Stimulated activated CD8-positive, alpha-beta memory T cell treated with anti-CD3 and anti-CD28 coated beads, Interleukin-15, amount 100 ng/mL, for 4 hours (primary cell): ENCODE measurements at places on chromosomes 6 and 20.

GRCh38 chr20:37102571-37102970 lies 6.8 kb upstream of the RBL1 start:
- DNase-seq = no peak

GRCh38 chr6:11263291-11263775 lies 30.9 kb upstream of the NEDD9 start:
- DNase-seq = no peak

- no peak for DNase-seq
Measured at GRCh38 chr6:12578751-12579150, 137.8 kb upstream of the PHACTR1 start.

- no peak for DNase-seq
Measured at GRCh38 chr6:169167581-169168301, 85.9 kb downstream of the THBS2 start.

- no peak for DNase-seq
Measured at GRCh38 chr6:168344338-168344737, 24.8 kb upstream of the DACT2 start.

- DNase-seq = no peak
Measured at GRCh38 chr6:57104336-57104735, 14.3 kb downstream of the ZNF451 start.

GRCh38 chr6:39256294-39256940 lies 27.1 kb upstream of the KCNK5 start:
- no peak for DNase-seq

DNA sequence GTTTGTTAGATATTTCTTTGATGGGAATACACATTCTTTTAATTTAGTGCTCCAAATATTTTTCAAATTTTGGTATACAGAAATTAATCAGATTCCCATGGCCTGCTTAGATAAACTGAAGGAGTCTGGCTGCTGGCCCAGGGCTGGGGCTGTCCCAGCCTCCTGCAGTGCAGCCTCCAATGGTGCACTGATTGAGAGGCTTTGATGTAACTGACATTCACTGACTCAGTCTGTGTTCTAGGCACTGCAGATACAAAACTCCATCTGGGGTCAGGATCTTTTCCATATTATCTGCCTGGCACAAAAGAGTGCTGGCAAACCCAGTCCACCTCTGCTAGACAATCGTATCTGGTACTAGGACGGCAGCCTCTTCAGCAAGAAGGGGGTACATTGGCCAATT lies 64.8 kb downstream of the GRIK2 start:
- DNase-seq = no peak

DNA sequence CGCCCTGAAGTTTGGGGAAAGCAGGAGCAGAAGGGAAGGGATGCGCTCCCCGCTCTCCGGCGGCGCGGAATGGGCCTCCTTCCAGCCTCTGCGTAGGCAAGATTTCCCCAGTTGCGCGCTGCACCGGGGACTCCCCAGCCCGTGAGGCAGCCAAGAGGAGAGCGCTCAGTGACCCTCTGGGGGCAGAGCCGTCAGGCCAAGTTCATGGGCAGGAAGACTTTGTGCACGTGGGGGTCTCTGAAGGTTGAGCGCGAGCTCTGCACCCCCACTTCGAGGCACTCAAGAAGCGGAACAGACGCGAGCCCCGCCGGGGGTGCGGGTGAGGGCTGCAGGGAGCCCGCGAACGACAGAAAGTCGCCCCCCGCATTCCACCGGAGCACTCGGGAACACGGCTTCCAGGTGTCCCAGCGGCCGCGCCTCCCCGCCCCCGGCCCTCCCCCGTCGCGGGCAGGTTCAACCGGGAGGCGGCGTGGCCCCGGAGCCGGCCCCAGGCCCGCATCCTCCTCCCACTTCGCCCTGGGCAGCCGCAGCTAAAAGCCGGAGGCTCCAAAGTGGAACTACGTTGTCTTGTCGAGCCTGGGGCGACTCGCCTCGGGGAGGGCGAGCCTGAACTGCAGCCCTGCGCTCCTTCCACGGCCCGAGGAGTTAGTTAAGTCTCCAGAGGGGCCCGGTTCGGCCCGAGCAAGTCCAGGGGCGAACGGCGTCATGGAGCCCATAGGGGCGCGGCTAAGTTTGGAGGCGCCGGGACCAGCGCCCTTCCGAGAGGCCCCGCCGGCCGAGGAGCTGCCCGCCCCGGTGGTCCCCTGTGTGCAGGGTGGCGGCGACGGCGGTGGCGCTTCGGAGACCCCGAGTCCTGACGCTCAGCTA lies at the start of gene PPP1R3G:
Gene PPP1R3G (plus strand): TSS at position 561 of the 867 bp plus-strand sequence. CDS start 145 bp downstream, at position 706.
- DNase-seq = no peak

DNA sequence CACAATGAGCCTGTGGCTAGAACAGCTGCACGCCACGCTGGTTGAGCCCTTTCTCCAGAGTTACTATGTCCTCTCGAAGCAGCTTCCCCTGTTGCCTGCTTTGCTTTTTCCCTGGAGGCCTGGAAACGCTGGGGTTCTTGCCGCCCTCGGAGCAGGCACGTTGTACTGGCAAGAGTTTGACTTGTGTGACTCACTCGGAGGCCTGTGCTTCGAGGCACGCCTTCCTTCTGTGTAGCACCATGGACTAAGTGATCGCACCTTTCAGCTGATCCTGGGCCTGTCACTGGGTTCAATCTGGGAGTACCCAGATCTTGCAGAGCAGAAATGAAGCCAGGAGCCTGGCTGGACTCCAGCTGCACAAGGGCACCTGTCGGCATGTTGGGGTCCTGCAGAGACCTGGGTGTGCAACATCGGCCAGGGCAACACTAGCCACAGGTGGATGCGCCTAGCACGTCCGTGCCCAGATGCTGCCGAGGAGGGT lies 5.2 kb downstream of the INSM1 start:
- no peak for DNase-seq

GRCh38 chr6:140915103-140915502 lies 1217.6 kb upstream of the GJE1 start:
- no peak for DNase-seq

DNA sequence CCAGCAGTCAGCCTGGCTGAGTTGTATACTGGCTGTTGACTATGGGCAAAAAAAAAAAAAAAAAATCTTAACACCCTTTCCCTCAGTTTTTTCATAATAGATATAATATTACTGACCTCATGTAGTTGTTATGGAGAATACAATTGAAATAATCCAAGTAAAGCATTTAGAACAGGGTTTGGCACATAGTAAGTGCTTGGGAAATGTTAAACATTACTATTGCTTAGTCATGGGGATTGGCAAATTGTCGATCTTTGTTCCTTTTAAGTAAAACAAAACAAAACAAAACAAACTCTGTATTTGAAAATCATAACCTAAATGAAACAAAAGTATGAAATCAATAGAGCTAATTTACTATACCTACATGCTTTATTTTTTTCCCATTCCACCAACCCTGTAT lies 458.4 kb downstream of the GRIK2 start:
- DNase-seq = no peak

GRCh38 chr6:32895006-32895345 lies 41.0 kb downstream of the PSMB9 start:
- DNase-seq = no peak

DNA sequence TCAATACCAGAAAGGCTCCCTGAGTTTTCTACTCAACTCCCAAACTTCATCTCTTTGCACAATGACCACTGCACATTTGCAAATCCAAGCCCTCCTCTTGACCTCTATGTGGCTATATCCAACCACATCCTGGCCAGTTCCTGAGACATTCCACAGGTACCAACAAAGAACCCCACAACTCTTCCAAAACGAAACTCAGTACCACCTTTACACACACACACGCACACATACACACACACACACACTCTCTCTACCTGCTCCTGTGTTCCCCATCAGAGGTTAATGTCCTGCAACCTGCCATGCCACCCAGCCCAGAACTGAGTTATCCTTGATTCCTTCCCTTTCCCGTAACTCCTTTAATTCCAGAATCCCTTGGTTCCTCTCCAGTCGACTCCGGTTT lies 58.5 kb downstream of the CHD6 start:
- DNase-seq = no peak

DNA sequence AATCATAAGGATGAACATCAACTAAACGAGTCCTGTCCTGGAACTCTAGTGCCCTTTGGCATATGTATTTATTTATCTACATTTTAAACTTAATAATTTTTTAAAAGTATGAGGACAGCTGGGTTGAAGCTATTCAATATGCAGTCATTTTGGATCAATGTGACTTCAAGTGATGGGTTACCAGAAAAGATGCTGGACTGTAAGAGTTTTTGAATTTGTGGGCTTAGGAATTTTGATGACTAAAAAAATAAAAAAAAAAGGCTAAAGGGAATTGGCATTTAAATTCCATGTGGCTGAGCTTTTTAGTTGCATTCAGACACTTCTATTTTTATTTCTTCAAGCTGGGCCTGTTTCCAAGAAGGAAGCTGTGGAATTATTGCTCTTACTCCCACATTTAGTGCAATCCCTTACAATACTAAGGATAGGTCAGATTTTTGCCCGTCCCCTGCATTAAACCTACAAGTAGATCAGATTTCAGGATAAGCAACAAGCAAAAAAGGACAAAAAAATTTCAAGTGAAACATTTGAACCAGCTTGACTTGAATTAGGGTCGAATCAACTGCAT lies 704.2 kb upstream of the CITED2 start:
- DNase-seq = no peak

DNA sequence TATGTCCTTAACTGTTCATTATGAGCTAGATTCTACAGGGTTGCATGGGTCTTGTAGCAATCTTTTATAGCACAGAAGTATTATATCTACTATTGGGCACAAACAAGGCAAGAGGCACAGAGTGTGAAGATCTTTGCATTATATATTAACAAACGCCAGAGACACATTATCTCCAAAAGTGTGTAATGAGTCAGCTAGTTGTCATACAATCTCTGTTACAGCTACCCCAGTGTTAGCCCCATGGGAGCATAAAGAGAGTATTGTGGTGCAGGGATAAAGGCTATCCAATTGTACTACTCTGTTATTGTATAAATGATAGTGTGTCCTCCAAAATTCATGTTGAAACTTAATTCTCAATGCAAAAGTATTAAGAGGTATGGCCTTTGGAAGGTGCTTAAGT lies 148.4 kb upstream of the RIMS1 start:
- no peak for DNase-seq

GRCh38 chr6:149821492-149821891 lies 42.7 kb downstream of the LRP11 start:
- no peak for DNase-seq

DNA sequence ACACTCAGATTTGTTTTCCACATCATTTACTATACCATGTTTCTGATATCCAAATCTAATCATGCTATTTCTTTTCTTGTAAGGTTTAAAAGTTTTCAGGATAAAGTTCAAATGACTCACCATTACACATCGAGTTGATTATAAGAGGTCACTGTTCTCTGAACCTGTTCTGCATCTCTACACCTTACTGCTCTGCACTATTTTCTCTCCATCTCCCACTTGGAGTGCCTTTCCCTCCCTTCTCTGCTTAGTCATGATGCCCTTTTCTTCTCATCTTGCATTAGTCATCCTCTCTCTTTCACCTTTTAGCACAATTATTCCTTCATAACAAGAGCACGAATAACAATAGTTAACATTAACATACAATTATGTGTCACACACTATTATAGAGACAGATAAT lies 37.5 kb upstream of the FUT9 start:
- no peak for DNase-seq

DNA sequence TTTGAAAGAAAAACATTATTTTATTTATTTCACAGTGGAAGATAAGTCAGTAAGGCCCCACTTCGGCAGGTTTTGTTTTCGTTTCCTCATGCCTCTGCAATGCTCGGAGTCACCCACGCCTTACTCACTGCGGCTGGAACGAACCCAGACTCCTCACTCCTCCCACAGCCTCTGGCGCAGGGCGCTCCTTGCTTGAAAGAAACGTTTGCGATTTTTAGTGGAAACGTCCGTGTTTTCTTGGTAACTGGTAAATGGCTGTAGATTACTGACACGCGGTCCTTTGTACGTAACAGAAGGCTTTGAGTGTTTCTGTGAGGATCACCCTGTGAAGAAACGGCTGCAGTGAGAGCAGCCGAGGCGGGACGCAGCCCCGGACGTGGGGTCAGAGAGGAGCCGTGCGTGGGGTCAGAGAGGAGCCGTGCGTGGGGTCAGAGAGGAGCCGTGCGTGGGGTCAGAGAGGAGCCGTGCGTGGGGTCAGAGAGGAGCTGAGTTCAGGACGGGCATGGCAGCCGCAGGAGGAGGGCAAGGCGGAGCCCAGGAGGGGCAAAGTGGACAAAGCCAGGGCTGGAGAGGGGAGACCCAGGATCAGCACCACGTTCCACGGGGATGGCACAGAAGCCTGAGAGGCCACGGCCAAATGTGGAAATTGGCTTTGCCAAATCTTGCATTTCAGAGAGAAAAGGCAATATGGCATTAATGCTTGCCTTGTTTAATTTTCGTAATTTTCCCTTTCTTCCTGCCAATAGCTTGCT lies 198.6 kb upstream of the THBS2 start:
- no peak for DNase-seq

GRCh38 chr6:141956868-141957267 lies 175.9 kb upstream of the GJE1 start:
- DNase-seq = no peak

DNA sequence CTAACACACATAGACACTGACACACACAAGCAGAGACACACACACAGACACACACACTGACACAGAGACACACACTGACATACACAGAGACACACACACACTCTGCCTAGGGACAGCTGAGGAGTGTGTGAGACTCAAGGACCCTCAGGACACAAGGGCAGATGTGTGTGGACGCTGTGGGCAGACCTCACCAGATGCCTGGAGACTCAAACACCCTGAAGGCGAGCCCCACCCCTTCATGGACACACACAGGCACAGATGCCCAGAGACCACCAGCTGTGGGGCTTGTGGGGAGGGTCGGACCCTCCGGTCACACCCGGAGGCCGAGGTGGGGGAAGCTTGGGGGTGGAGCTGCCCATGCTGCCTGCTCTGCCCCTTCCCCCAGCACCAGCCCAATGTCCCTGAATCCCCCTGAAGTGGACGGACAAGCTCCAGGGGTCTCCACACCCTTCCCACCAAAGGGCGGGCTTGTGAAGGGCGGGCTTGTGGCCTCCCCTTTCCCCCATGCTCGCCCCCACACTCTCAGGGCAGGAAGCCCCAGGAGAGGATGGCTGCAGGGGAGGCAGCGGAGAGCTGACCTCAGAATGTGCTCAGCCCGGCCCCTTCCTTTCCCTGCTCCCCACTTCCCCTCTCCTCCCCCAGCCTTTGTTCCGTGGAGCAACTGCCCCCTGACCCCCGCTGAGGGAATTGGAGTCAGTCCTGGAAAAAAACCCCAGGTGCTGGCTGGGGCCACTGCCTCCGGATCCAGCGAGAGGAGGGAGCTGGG lies 13.9 kb upstream of the ABHD16B start:
- no peak for DNase-seq
